ENCODE measurements at places on chromosomes 5 and 9.

DNA sequence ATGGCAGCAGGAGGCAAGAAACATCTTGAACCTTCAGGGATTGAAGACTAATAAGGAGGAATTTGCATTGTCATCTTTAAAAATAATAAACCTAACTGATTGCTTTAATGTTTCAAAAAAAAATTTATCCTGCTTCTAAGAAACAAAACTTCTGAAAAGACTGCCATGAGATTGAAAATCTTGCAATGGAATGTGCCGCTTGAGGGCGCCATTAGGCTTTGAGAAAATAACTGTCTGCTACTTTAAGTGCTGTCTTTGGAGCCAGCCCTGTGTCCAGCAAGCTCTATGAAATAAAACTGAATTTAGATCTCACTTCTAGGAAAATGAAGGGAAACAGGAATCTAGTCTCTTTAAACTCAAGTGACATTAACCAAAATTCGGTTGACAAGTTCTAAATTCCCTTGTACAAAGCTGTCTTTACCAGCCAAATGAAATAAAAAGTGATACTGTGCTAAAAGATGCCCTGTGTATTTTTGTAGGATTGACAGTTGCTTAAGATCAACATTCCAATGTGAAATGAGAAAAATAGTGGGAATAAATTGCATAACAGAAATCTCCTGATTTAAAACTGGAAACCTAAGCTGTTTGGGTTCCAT lies 79.4 kb downstream of the ESM1 start:
- DNase-seq, result peak; percentile 48

DNA sequence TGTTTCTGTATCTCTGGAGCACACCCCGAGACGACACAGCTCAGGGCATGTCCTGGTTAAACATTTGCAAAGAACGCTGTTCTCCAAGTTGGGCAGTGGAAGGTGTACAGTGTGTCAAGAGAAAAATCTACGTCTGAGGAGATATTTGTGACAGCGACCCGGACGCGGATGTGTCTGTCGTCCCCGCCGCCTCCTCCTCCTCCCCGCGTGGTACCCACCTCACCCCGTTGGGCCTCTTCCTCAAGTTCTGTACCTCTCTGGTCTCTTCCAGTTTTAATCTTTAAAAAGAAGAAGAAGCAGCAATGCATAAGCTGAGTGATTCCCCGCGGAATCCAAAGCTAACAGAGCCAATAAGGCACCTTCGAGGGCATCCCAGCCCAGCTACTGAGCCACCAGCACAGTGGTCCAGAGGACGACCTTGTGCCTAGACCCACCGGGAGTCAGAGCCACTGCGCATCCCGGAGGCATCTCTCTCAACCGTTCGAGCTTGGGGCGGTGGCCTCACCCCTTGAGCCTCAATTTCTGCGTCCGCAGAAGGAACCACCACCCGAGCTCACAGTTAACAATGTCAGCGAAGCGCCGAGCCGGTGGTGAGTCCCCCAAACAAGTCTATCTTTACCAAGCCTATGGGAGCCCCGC lies 467 bp downstream of the C9orf78 start:
- no peak for DNase-seq

- DNase-seq, result no peak
These were observed 15.3 kb upstream of the KIF12 start for GRCh38 chr9:114114364-114114763.

- no peak for DNase-seq
These were observed 36.9 kb upstream of the GLRA1 start for GRCh38 chr5:151961557-151961956.

- DNase-seq, result no peak
These were observed 5.7 kb downstream of the PDE6A start for GRCh38 chr5:149938791-149939358.

- no peak for DNase-seq
These were observed 101.4 kb upstream of the STC2 start for GRCh38 chr5:173429489-173430150.

- no peak for DNase-seq
These were observed 114.5 kb upstream of the GPR151 start for GRCh38 chr5:146630472-146630871.

DNA sequence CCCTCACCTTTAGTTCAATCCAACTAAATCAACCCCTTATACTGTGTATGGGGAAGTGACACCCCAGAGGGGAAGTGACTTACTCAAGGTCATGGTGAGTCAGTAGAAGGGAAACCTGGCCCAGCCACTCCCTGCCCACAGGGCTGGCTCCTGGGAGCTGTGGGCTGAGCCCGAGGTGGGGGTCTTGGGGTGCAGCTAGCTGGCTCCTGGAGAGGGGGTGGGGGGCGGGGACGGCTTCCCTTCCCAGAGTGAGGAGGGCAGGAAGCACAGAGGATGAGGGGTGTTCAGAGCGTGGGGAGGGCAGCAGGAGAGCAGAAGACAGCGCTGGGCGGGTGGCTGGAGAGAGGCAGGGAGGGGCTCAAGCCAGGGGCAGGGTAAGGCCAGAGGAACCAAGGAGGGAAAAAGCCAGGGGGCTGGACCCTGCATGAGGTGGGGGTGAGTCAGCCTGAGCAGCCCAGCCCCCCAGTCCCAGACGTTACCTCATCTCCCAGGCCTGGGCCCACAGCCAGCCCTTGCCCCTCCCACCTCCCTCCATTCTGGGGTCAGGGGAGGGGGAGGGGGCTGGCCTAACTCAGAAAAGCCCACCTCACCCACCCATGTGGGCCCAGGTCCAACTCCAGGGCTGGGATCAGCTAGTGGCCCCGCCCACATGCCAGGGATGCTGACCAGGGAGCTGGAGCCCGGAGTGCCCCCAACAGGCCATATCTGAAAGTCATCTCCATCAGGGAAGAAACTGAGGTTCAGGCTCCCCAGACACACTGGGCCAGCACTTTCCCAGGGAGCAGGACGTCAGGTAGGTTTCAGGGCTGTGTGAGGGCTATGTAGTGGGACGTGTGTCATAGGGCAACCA lies 2.8 kb downstream of the PDLIM7 start:
- DNase-seq, result no peak

DNA sequence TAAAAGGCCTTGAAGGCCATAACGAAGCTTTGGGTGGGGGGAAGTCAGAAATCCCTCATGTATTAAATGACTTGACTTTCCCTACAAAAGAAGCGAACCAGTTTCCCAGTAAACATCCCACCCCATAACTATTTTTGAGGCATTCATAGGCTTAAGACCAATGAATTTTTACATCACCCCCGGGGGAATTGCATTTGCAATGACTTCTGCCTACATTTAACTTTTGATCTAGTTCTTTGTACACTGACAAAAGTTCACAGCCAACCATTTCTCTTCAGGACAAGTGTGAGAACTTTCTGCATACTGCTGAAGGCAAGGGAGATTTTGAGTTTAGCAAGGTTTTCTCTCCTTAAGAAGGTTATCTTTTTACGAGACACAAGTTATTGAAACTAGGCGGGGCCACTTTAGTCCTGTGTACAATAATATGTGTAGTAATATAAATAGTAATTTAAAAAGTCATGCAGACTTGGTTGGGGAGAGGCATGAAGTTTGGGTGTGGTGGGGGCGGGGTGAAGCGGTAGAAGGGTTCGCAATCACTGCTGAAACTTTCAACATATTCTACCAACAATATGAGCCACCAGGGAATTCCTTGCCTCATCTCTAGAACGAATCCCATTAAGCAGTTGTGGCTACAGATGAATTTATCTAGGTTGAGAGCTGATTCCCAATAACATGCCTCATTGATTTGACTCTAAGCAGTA lies 2.5 kb downstream of the TJP2 start:
- no peak for DNase-seq

DNA sequence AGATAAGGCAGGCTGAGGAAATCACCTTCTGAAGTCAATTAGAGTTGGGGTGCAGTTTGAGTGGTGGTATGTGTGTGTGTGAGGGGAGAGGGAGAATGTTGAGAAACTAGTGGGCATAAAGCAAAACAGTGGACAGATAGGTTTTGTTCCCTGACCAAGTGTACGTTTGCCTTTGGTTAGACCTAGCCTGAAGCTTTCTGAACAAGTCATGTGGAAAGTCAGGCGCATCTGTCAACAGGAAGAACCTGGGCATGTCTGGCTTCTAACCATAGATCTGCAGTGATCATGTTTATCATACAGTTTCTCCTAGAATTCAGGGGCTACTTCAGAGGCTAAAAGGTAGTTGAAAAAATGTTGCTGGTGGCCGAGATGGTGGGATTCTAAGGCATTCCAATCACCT lies 143.2 kb upstream of the PCA3 start:
- DNase-seq, result no peak

- DNase-seq, result no peak
These were observed 16.7 kb upstream of the KIF27 start for GRCh38 chr9:83937861-83938455.

GRCh38 chr5:91221917-91222316 lies 161.2 kb downstream of the ARRDC3 start:
- DNase-seq, result no peak

- DNase-seq, result no peak
These were observed 124.2 kb downstream of the CDH6 start for GRCh38 chr5:31317665-31318064.

DNA sequence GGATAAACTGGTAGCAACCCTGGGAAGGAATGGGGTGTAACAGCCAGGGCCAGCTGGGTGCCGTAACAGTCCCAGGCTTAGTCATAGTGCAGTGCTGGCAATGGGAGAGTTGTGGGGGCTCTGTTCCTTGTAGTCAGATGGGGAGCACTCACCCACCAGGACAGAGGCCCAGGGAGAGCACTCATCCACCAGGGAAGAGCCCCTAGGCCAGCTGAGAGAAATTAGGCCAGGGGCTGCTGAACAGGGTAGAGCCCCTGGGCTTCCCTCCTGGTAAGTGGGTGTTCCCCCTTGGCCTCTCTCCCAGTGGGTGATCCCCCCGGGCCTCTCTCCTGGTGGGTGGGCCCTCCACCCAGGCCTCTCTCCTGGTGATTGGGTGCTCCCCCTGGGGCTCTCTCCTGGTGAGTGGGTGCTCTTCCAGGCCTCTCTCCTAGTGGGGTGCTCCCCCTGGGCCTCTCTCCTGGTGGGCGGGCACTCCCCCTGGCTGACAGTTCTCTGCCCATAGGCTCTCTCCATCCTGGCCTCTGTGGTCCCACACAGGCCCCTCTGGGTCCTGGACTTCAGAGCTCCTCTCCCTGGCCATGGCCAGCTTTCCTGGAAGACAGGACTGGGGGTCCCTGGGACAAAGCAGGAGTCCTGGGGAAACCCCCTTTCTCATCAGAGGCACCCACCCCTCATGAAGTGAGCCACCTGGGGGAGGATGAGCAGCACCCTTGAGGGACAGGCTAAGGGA lies 13.4 kb downstream of the FGD3 start:
- DNase-seq, result no peak

GRCh38 chr5:107808671-107809137 lies 138.0 kb upstream of the EFNA5 start:
- no peak for DNase-seq

DNA sequence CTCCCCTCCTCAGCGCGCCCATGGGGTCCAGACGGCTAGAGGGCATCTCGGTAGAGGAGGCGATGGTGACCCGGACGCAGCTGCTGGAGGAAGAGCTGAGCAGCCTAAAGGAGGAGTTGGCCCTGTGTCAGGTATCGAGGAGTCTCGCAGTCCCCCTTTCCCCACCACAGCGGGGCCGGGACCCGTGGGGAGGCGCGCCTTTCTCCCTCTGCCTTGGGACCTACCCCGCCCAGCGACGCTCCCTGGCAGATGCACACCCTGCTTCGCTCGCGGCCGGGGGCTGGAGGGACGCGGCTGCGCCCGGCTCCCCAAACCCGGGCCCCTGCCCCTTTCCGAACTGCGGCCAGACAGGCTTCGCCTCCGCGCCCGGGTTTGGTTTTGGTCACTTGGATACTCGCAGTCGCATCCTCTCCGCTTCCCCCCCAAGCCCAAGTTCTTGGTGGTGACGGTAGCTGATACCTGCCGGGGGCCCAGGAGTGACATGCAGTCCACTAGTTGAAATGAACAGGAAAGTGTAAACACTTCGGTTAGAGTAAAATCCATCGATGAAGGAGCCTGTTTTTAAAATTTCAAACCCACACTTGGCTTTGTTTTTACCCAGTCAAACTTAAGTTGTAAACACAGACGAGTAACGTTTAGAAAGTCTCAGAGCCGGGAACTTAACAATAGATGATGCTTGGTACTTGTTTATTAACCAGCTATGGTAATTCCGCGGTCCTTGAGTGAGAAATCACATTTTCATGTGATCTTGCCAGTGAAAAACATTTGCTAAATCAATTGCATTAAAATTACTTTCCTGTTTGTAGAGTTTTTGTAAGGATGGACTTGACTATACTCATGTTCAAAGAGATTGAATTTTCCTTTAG lies 688 bp downstream of the CNTLN start:
- peak; percentile 0 for DNase-seq

- no peak for DNase-seq
These were observed 35.3 kb downstream of the NDFIP1 start for GRCh38 chr5:142143878-142144277.

DNA sequence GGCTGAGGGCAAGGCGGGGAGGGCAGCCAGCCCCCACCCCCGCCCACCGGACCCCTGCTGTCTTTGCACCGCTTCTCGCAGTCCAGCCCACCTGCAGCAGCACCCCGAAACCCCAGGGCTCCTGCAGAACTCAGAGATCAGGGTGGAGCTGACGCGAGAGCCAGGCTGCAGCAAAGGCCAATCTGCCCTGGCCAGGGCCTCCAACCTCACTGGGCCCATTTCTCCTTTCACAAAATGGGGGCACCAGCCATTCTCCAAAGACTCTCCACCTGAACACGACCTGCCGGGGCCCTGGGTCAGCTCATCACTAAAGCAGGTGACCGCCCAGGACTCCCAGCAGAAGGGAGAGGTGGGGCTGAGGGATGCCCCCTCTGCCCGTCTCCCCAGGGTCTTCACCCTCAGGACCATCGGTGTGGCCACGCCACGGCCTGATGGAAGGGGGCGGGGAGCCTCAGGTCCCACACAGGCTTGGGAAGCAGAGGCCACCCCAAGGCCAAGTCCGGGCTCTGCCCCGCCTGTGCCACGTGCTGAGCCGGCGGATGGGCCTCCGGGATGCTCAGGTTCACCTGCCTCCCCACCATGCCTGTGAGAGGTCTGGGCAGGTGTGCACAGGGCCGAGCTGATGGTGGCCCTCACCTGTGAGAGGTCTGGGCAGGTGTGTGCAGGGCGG lies 13.1 kb downstream of the NACC2 start:
- DNase-seq, result no peak

DNA sequence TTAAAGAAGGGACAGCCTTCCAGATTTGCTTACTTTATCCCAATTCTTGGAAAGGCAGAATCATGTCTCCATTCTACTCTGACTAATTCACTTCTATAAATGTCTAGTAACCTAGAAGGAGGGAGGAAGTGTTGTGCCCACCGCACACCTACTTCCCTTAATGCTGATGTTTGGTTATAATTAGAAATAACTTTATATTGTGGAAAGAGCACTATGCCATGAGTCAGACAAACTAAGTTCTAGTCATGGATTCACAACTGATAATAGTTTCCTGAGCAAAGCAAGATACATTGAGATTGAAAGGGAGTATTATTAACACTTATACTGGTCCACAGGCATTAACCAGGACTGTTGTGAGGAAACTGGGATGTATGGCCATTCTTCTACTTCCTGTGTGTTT lies 345.9 kb upstream of the RPS23 start:
- DNase-seq, result no peak
